ENCODE measurements at places on chromosomes 7 and 10.

DNA sequence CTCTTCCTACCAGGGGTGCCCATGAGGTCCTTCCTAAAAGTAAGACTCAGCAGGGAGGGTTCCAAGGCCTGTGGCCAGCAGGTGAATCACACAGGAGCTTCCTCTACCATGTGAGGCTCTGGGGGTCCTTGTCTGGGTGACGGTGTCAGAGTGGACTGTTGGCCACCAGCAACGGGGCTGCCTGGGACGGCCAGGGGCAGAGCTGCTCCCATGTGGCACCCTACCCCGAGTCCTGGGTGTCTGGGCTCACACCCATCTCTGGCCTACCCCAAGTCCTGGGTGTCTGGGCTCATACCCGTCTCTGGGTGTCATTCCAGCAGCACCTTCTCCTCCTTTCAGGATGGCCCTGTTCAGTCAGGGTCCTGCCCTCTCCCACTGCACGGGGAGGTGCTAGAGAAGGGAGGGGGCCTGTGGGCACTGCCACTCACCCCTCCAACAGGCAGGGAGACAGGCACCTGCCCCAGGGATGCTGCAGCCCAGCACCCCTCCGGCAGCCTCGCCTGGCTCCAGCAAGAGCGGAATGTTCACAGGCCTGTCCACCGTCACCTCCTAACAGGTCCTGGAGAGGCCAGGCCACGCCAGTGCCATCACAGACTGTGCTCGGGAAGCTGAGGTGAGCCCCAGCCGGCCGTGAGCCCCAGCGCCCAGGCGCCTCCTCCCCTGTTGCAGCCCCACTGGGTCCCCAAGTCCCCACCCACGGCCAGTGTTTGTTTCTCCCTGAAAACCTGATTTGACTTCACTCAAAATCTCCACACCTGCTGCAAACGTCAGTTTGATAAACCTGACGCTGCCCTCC, 143.7 kb downstream of the PTPRN2 start:
- DNase-seq = no peak

DNA sequence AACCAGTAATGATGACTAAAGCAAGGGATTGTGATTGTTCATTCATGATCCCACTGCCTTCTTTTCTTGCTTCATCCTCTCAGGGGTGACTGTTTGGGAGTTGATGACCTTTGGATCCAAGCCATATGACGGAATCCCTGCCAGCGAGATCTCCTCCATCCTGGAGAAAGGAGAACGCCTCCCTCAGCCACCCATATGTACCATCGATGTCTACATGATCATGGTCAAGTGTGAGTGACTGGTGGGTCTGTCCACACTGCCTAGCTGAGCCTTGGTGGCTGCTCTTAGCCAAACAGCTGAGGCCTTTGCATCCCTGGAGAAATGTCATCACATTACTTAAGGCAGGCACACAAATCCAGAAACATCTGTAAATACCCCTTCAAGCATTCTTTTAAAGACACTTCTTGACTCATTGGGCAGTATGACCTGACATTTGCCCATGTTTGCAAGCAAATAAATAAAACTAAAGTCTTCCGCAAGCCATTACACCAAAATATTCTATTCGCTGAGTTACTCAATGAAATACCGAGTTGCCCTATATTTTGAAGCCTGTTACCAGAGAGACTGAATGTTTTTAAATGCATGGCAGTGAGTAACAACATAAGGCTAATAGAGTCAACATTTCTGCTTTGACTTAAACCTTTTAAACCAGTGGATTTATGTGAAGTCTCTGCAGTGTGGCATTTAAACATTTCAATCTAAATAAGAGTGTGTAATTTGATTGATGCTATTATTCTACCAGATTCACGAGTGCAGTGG, 166.3 kb upstream of the LANCL2 start:
- no peak for DNase-seq

- DNase-seq = no peak
Measured at GRCh38 chr7:234708-235553, 42.6 kb downstream of the FAM20C start.

DNA sequence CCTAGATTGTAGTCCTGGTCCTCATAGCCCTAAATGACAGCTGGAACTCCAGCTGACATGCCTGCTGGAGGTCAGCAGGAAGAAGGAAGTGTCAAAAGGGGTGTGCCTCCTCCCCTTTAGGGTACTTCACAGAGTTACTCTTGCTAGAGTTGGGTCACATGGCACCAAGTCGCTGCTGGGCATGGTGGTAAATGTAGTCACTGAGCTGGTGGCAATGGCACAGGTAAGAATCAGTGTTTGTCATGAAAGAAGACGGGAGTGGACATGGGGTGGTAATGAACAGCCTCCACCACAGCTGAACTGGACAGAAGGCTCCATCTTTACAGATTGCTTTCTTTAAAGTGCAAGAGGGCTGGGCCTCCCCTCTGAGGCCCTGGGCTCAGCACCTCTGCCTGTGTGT, 122.3 kb downstream of the ACTR3B start:
- no peak for DNase-seq

DNA sequence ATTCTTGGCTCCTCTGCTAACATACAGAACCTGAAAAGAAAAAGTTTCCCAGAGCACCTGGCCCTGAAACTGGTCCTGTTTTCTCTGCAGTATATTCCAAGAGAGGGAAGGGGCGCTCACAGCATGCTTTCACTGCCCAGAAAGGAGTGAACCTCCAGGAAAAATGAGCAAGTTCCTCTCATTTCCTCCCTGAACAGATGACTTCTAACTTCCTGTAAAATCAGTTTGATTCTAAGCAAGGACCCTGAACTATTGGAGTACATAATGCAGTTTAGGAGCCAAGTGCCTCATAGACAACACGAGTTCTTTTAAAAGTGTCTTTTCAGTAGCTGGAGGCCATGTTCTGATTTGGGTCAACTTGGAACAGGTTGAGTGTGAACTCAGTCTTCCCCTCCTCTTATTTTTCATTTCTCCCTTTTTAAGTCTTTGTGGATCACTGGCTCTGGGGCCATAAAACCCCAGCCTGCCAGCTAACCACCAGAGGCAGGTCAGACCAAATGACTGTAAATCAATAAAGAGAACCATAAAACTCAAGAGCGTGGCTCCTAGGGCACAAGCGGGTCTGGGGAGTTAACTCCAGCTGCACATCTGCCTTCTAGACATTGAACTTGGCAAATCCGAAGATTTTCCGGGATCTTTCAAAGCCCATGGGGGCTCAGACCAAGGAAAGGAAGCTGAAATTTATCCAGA, 5.9 kb upstream of the LRRC18 start:
- no peak for DNase-seq

- no peak for DNase-seq
Measured at GRCh38 chr7:24896031-24896501, 83.9 kb downstream of the OSBPL3 start.

GRCh38 chr7:108810756-108811385, 241.2 kb downstream of the DNAJB9 start:
- DNase-seq = no peak

GRCh38 chr7:2689951-2690705, 2.1 kb downstream of the AMZ1 start:
- DNase-seq = no peak

- no peak for DNase-seq
Measured at GRCh38 chr10:124087672-124088634, 5.4 kb downstream of the CHST15 start.

DNA sequence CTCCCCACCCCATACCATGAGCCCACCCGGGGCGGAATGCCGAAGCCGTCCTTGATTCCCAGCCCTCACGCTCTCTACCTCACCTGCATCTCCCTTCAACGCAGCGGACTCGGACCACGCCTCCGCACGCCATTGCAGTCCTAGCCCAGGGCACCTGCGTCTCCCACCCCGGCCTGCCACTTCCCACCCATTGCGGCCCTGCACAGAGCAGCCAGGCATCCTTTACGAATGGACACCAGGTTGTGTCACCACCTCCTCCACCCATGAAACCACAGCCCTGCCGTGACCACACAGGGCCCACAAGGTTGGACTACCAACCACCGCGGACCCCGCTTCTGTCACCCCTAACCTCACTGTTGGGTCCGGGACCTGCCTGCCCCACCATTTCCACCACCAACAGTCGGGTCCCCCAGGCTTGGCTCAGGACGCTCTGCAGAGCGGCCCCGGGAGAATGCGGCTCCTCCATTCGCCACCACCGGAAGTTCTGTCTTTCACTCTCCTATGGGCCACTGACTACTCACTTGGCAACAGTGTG, 232.5 kb downstream of the MAD1L1 start:
- no peak for DNase-seq
